ENCODE measurements at places on chromosomes 2 and 18. TPM values are rescaled to one million over a fixed set of nuclear protein-coding genes. Genes with fewer than 3 reads are reported as not detected.
A peak's percentile ranks its signal among the peaks of the same experiment; 100 is the strongest.

- DNase-seq: no peak
Measured at GRCh38 chr2:165674780-165675179, 119.3 kb downstream of the GALNT3 start.

DNA sequence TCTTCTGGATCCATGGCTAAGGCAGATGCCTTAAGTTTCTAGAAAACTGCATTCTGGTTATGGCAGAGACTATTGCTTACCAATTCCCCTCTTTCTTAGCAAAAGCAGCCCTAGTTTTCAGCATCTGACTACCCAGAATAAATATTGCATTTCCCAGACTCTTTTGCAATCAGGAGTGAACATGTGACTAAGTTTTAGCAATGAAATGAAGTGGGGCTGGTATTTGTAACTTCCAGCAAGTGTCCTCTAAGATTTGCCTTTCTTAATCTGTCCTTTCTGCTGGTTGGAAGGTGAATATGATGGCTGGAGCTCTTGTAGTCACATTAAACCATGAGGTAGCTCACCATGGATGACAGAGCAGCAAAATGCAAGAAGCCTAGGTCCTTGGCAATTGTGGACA, 132.9 kb upstream of the PKDCC start:
- no peak for DNase-seq

DNA sequence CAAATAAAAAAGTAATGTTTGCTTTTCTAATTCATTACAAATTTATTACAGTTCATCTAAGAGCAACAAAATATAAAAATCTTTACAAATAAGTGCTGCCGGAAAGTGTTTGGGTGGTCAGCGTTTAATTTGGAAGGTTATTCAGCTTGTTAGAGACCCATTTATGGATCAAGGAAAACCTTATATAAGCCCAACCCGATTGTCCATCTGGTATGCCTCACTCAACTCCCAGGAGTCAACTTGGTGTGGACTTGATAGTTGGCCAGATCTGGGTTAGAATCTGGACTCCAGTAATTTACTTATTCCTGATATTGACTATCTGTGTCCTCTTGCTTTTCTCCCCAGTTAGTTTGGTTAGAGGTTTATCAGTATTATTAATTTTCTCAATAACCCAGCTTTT, 106.2 kb downstream of the KCTD1 start:
- no peak for DNase-seq

DNA sequence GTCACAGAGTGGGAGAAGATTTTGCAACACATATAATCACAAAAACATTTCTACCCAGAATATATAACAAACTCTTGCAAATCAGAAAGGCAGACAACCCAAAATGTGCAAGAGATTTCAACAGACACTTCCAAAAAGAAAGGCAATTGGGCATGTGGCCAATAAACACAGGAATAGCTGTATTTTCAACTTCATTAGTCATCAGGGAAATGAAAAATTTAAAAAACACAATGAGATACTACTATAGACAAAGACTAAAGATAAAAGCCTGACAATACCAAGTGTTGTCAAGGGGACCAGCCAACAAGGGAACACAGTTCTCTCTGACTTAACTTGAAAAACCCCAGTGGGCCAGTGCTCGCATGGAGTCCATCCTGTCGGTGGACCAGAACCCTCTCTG, 40.5 kb downstream of the MTHFD2 start:
- no peak for DNase-seq

GRCh38 chr2:12543076-12543977, 173.4 kb upstream of the TRIB2 start:
- no peak for DNase-seq

DNA sequence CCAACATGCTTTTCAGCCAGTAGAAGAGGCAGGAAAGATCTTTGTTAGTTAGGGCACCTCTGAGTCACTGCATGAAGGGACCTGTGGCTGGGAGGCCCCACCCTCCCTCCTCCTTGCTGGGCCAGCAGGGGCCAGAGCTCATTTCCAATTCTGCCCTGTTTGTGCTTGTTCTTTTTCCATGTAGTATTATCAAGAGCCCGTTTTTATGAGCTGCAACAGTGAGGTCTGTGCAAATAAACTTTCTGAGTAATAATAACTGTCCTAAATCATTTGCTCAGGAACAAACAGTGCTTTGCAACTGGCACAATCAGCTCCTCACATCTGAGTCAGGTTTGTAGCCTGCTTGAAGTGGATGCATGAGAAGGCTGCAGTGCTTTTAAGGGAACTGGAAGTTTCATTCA, 128.0 kb downstream of the ARL4C start:
- DNase-seq: peak; percentile 34

DNA sequence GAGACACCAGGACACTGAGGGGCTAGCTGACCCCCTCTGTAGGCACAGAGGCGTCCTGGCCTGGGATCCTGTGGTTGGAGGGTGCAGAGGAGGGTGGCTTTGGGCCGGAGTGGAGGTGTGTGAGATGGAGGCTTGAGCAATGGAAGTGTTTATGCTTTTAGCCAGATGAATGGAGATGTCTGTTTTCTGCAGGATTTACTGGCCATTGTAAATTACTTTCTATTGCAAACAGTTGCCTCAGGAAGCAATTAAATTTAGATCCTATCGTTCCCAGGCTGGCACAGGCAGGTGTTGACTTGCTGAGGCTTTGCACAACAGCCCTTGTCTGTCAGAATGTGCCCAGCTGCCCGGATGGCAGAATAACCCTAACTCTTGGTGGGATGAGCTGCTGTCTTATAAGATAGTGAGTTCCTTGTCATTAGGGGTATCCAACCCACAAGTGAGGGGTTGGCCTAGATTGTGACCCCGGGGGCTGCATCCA, 1.8 kb upstream of the ARID5A start:
- no peak for DNase-seq

Gene CMPK2
- 2.8 TPM for total RNA-seq

Gene LHCGR
- total RNA-seq: not detected

All from activated T-helper 2 cell treated with anti-CD3 and anti-CD28 coated beads, Interferon-gamma antibody, Interleukin-2, Interleukin-4, amounts not matched to agents 10 μg/mL and 5 μg/mL and 100 μg/mL, durations not matched to agents 14 hours and 24 hours and 36 hours (primary cell).